Epithelial cell of proximal tubule (primary cell): ENCODE measurements at places on chromosomes 11 and 22. TPM values are rescaled to one million over a fixed set of nuclear protein-coding genes. Genes with fewer than 3 reads are reported as not detected.
A peak's percentile ranks its signal among the peaks of the same experiment; 100 is the strongest.

PLET1 gene
- total RNA-seq: not detected in 2 replicates

PGA5 gene
- total RNA-seq: not detected in 2 replicates

HBB gene
- not detected in 2 replicates for total RNA-seq

MPZL3 gene
- 6.1 and 7.4 TPM in 2 replicates for total RNA-seq

- no peak for DNase-seq
These were observed 127.9 kb upstream of the SYT13 start for GRCh38 chr11:45414088-45414487.

DNA sequence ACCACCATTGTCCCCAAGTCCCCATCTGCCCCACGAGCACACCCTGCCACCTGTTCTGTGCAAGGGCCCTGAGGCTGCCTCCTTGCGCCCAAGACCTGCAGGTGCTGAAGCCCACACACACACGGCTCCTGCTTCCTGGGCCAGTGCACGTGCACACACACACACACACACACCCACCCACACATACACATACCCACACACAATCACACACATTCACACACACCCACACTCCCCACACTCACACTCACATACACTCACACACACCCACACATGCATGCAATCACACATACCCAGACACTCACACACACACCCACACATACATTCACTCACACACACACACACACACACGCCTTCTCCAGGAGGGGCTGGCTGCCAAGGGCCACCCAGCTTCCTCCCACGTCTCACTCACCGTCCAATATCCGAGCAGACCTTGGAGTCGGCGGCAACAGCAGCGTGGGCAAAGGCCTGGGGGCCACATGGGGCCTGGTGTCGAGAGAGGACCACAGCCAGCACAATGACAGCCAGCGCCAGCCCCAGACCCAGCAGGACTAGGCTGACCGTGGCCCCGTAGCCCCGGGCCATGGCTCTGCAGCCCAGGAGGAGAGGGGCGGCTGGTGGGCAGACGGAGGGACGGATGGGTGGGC, 616 bp downstream of the GGT5 start:
- DNase-seq: no peak

- DNase-seq: no peak
These were observed 26.2 kb downstream of the TRIM66 start for GRCh38 chr11:8656291-8656690.

DNA sequence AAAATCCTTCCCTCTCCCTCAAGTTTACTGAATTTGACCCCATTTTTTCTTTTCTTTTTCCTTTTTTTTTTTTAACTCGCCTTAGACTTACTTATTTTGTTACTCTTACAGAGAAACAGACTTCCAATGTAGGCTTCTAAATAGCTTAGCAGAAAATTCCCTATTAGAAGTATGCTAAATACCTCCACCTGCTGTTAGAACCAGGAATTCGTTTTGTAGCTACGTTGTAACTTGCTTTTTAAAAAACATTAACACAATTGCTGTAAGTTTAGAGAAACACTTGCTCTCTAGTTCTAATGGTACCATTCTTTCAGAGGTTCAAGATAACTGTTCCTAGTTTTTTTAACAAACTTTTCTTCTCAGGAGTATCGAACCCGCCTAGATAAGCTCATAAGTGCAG, 324.2 kb downstream of the DCDC1 start:
- peak; percentile 3 for DNase-seq

GRCh38 chr22:49838771-49839717, 11.4 kb upstream of the BRD1 start:
- no peak for DNase-seq

DNA sequence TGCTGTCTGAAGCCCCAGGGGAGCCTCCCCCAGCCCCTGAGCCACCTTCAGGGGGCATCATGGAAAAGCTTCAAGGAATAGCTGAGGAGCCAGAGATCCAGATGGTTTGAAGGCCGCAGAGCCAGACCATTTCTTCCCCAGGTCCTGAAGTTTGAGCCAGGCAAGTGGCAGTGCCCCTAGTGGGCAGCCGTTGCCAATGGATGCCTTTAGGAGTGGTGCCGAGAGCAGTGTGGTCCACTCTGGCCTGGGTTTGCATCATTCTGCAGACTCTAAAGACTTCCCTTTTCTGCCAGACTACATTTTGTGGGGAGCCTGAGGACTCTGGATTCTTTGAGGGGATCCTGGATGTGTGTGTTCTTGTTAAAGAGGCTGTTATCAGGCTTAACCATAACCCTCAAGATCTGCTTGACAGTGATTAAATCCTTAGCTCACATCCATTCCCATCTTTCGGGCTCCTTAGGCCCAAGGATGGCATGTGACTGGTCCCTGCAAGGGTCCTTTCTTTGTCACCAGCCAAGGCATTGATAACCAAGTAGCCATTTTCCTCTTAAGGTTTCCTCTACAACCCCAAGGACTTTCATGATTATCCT, 13.1 kb downstream of the HINFP start:
- DNase-seq: no peak
